Glomerular endothelial cell (primary cell): ENCODE measurements at places on chromosomes 12 and 14. TPM values are rescaled to one million over a fixed set of nuclear protein-coding genes. Genes with fewer than 3 reads are reported as not detected.

SLC5A8 gene
- not detected in 2 replicates for total RNA-seq

KRT71 gene
- total RNA-seq = not detected in 2 replicates

NANOG gene
- 0.82 TPM in 1 of 2 replicates, not detected in the other for total RNA-seq

PLD4 gene
- not detected in 2 replicates for total RNA-seq

IL26 gene
- not detected in 2 replicates for total RNA-seq

FAM186B gene
- total RNA-seq = 0.05 and 0.12 TPM in 2 replicates

OR4K17 gene
- total RNA-seq = not detected in 2 replicates

OR4E2 gene
- not detected in 2 replicates for total RNA-seq

ERBB3 gene
- total RNA-seq = 0.53 TPM in 1 of 2 replicates, not detected in the other

MCRS1 gene
- total RNA-seq = 59.7 and 67.1 TPM in 2 replicates

RNASE3 gene
- total RNA-seq = not detected in 2 replicates

TAS2R50 gene
- total RNA-seq = 0.15 and 2.0 TPM in 2 replicates

CHD8 gene
- 49.8 and 69.1 TPM in 2 replicates for total RNA-seq

SLC8A3 gene
- 0.06 TPM in 1 of 2 replicates, not detected in the other for total RNA-seq

TMEM63C gene
- 0.35 and 0.82 TPM in 2 replicates for total RNA-seq

DNAJC22 gene
- 0.48 and 1.2 TPM in 2 replicates for total RNA-seq

SMIM41 gene
- total RNA-seq = not detected in 2 replicates

GCH1 gene
- 12.0 and 15.0 TPM in 2 replicates for total RNA-seq

GPR84 gene
- not detected in 2 replicates for total RNA-seq

TEX52 gene
- total RNA-seq = not detected in 2 replicates

TBX5 gene
- total RNA-seq = not detected in 2 replicates

ABCC9 gene
- 0.92 and 1.1 TPM in 2 replicates for total RNA-seq

TRIM9 gene
- 0.06 and 0.19 TPM in 2 replicates for total RNA-seq

SLC38A4 gene
- total RNA-seq = 0.10 TPM in 1 of 2 replicates, not detected in the other

TAS2R43 gene
- 1.3 TPM in 1 of 2 replicates, not detected in the other for total RNA-seq

KRT8 gene
- 43.1 and 79.8 TPM in 2 replicates for total RNA-seq

SELPLG gene
- total RNA-seq = 0.48 and 0.58 TPM in 2 replicates

SOCS2 gene
- total RNA-seq = 45.4 and 58.6 TPM in 2 replicates

DIO2 gene
- total RNA-seq = 0.12 TPM in 1 of 2 replicates, not detected in the other

CLEC7A gene
- 0.15 and 0.41 TPM in 2 replicates for total RNA-seq

KRT72 gene
- total RNA-seq = not detected in 2 replicates

ZFHX2 gene
- total RNA-seq = 0.93 and 1.8 TPM in 2 replicates

TSHR gene
- total RNA-seq = not detected in 2 replicates

BRAP gene
- 15.6 and 16.9 TPM in 2 replicates for total RNA-seq

TMEM229B gene
- total RNA-seq = 1.6 and 2.9 TPM in 2 replicates

PTCSC3 gene
- total RNA-seq = not detected in 2 replicates

RDH5 gene
- 1.0 and 2.6 TPM in 2 replicates for total RNA-seq

KRT1 gene
- not detected in 2 replicates for total RNA-seq

ORMDL2 gene
- total RNA-seq = 22.9 and 31.3 TPM in 2 replicates

NXPH4 gene
- total RNA-seq = 0.05 and 2.5 TPM in 2 replicates

JPH4 gene
- 0.53 TPM in 1 of 2 replicates, not detected in the other for total RNA-seq

RNASE7 gene
- total RNA-seq = not detected in 2 replicates

KERA gene
- not detected in 2 replicates for total RNA-seq

MIA2 gene
- 10.5 and 10.8 TPM in 2 replicates for total RNA-seq

MARCHF9 gene
- total RNA-seq = 6.9 and 8.6 TPM in 2 replicates

LMO3 gene
- total RNA-seq = not detected in 2 replicates

C12orf56 gene
- total RNA-seq = not detected in 2 replicates

TAS2R19 gene
- total RNA-seq = 1.0 and 6.9 TPM in 2 replicates

KRT81 gene
- not detected in 2 replicates for total RNA-seq

RERG gene
- not detected in 2 replicates for total RNA-seq

GYS2 gene
- not detected in 2 replicates for total RNA-seq

PTGER2 gene
- 0.92 and 1.9 TPM in 2 replicates for total RNA-seq

FAM90A1 gene
- total RNA-seq = 0.06 TPM in 1 of 2 replicates, not detected in the other

CLEC2B gene
- total RNA-seq = 31.2 and 51.1 TPM in 2 replicates

ABHD4 gene
- total RNA-seq = 24.8 and 34.4 TPM in 2 replicates

CCNT1 gene
- 16.9 and 17.1 TPM in 2 replicates for total RNA-seq

MAP1LC3B2 gene
- total RNA-seq = 0.78 and 0.82 TPM in 2 replicates

PPFIA2 gene
- total RNA-seq = not detected in 2 replicates
